ENCODE measurements at places on chromosomes 1 and 21. TPM values are rescaled to one million over a fixed set of nuclear protein-coding genes. Genes with fewer than 3 reads are reported as not detected.

The CR1 gene
- polyA plus RNA-seq = 0.01 TPM

- peak; percentile 70 for DNase-seq
Observed at GRCh38 chr1:27659497-27660299, 12.3 kb downstream of the IFI6 start.

DNA sequence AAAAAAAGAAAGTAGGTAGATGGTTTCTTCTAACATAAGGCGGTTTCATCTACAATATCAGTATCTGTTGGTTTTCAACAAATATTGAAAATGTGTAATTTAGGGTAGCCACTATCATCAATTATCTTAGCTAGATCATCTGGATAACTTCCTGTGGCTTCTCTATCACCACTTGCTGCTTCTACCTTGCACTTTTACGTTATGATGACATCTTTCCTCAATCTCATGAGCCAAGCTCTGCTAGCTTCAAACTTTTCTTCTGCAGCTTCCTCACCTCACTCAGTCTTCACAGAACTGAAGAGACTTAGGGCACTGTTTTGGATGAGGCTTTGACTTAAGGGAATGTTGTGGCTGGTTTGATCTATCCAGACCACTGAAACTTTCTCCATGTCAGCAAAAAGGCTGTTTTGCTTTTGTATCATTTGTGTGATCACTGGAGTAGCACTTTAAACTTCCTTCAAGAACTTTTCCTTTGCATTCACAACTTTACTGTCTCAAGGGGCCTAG is 144.9 kb upstream of the HP1BP3 start:
- no peak for DNase-seq

GRCh38 chr1:247441606-247442005 is 16.3 kb downstream of the OR2B11 start:
- DNase-seq = no peak

- DNase-seq = peak; percentile 53
Observed at GRCh38 chr1:167145965-167146364, 52.1 kb downstream of the STYXL2 start.

- peak; percentile 90 for DNase-seq
Observed at GRCh38 chr1:61138921-61139774, 56.8 kb downstream of the NFIA start.

GRCh38 chr1:240844486-240844885 is 232.5 kb upstream of the GREM2 start:
- DNase-seq = no peak

DNA sequence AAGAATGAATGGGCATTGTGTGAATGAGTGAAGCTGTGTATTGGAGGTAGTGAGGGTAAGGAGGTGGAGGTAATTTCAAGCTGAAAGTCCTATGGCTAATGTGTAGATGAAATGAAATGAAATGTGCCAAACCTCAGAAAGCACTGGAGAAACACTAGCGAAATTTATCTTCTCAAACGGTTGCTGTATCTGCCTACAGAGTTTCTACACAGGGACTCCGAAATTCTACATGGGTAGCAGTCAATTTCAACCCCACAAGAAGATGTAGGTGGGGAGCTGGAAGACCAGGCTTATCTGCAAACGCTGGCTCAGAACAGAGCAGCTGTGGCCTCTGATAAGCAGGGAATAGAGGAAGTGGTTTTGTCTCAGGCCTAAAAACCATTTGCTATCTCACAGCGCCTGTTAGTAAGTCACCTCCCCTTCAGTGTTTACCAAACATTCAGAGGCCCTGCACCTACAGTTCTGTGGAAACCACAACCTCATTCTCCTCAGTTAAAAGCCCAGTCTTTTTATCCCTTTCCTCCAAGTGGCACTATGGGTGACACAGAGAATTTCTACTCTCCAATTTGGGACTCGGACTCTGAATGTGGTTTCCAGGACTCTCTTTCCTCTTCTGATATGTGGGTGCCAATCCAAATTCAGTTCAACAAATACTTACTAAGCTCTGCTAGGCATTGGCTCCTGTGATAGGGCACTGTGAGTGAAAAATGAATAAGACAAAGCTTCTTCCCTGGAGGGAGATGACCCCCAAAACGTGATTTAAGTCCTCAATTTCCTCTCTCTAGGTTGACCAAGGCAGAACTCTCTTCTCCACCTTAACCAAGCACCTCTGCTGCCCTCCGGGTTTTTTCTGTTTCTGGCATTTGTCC is 17.2 kb upstream of the SLAMF6 start:
- DNase-seq = no peak

DNA sequence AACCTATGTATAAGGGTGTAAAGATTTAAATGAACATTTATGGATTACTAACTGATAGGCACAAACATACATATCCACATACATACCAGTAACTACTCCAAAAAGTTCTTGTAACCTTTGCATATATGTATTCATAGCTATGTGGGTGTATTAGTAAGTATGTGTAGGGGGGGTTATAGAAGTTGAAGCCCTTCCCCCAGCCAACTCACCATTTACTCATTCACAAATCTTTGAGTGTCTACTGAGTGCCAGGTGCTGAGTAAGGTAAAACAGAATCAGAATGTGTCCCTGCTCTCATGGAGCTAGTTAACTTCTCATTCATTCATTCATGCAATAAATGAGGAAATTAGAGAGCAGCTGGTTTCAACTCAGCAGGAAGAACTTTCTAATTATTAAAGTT is 1.3 kb downstream of the C1orf146 start:
- DNase-seq = peak; percentile 1

- DNase-seq = no peak
Observed at GRCh38 chr1:58966917-58967740, 183.3 kb upstream of the JUN start.

GRCh38 chr1:198175423-198176170 is 18.8 kb downstream of the NEK7 start:
- no peak for DNase-seq

GRCh38 chr21:33647587-33647986 is 5.3 kb downstream of the ITSN1 start:
- DNase-seq = no peak

GRCh38 chr1:159598196-159598595 is 10.6 kb downstream of the APCS start:
- peak; percentile 93 for DNase-seq

- peak; percentile 55 for DNase-seq
Observed at GRCh38 chr1:42742617-42743316, 2.7 kb upstream of the CLDN19 start.

Data from mammary epithelial cell (primary cell).